ENCODE measurements at places on chromosomes 7 and 10. TPM values are rescaled to one million over a fixed set of nuclear protein-coding genes. Genes with fewer than 3 reads are reported as not detected.

- DNase-seq = peak; percentile 65
Measured at GRCh38 chr10:73956476-73957359, 41.2 kb upstream of the VCL start.

- DNase-seq = peak; percentile 47
Measured at GRCh38 chr10:133318494-133319127, 9.9 kb downstream of the ZNF511 start.

- no peak for DNase-seq
Measured at GRCh38 chr10:31730776-31731175, 197.9 kb downstream of the ARHGAP12 start.

- DNase-seq = no peak
Measured at GRCh38 chr10:2207246-2207922, 470.1 kb upstream of the ADARB2 start.

DNA sequence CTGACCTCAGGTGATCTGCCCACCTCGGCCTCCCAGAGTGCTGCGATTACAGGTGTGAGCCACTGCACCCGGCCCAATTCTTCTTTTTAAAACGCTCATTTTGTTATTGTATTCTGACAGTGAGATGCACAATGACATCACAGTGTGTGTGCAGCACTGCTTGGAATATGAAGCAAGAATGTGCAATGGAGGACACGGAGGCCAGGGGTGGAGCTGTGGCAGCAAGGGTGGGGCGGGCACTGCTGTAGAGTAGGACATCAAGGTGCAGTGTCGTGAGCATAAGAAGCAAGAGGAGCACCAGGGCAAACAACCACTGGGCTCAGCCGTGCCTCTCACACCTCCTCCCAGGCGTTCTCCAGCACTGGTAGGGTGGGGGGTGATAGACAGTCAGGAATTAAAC is 26.8 kb upstream of the GRID1 start:
- no peak for DNase-seq

DNA sequence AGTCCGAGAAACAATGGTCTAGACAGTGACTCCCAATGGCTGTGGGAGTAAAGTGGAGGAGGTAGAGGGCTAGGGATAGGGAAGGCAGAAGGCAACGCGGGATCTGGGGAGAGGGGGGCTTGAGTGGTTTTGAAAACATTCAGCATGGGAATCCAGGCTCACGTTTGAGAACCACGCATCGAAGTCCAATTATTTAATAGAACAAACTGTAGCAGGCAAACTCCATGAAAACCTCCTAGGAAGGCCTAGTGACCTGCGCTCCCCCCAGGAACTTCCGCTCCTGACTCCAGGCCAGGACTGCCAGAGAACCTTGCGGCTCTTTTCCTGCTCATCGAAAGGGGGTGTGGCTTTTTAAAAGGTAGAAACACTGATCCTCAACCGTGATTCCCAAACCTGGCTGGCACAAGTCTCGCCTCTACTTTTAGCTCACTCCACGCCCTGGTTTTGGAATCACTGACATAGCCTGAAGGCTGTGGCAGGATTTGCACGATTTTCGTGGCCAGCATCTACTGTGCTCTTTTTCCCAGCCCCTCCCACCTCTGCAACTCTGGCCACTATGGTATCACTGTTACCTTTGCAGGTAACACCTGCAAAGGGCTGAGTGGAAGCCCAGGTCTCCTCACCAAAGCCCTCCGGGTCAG is 43.4 kb downstream of the MYOF start:
- DNase-seq = no peak

DNA sequence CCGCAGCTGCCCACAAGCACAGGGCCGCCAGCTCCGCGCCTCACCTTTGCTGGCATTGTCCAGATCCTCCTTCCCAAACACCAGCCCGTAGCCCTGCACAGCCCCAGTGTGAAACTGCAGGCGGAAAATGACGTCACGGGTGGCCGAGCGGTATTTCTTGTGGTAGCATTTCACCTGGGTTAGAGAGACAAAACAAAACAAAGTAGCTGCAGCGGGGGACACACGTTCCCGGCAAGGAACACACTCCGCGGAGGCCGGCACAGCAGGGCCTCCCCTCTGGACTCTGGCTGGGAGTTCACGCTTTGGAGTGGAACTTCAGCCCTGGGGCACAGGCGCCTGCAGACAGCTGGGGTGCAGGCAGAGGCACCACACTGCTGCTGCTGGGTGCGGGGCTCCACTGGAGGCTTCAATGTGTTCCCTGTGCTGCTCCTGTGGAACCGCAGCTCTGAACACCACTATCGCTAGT is 181.1 kb downstream of the TNS3 start:
- DNase-seq = no peak

DNA sequence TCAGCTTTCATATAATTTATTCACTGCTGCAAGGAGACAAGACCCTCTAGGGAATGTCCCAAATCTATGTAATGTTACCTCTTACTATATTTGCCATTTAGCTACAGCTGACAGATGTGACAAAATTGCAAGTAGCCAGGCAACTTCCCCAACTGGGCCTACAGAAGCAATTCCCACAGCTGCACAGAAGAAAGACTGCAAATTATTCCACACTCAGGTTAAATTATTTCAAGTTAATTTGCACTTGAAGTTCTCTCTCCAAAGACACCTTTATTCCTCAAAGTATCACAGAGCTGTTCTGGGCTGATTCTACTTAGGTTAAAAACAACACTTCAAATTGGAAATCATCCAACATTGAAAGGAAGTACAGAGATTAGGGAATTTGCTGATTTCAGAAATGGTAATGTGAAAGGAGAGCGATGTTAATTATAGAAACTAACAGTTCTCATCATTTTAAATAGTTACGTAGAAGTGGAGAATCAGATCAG is 133.6 kb downstream of the THSD7A start:
- DNase-seq = no peak

DNA sequence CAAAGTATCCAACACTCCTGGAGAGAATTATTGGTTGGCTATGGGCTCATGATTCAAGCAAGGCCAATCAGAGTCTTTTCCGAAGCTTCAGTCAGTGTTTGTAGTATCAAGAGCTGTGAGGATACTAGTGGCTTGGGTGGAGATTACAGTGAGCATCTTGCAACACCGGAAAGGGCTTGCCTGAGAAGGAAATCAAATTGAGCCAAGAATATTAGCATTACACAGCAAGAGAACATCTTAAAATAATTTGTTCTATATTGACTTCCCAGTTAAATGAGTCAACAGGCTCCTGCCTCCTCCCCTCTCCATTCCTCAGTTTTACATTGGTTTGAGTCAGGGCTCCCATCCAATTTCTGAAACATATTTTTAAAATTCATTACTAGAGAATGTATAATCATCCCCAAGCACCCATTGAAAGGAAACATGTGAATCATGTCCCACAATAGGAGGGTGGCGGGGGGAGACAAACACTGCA is 127.4 kb downstream of the ELAPOR2 start:
- DNase-seq = peak; percentile 90

- DNase-seq = no peak
Measured at GRCh38 chr7:94974423-94974822, 67.0 kb downstream of the PPP1R9A start.

GRCh38 chr7:107180378-107180777 is 11.6 kb downstream of the HBP1 start:
- peak; percentile 69 for DNase-seq

DNA sequence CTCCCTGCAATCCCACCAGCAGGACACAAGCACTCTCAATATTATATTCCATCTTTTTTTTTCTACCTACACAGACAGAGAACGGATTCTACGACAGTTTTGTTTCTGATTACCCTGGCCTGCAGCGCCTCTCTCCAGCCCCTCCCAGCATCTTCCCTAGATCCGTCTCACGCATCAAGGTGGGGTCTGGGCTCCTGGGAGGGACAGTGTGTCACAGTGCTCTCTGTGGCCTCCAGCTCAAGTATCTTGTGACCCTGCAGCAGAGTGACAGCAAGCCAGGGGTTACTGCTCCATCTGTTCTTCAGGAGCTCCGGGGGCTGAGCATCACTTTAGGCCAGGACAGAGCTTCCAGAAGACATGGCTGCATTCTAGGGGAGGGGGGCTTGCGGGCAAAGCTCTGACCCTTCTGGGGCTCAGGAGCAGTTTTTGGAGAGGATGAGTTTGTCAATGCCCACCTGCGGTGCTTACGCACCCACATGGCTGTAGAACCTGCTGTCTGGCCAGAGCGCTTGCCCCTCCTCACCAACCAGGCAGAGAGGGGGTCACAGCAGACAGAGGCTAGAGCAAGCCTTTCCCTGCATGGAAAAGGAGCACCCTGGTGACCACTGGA is 22.6 kb downstream of the MYO1G start:
- no peak for DNase-seq

DNA sequence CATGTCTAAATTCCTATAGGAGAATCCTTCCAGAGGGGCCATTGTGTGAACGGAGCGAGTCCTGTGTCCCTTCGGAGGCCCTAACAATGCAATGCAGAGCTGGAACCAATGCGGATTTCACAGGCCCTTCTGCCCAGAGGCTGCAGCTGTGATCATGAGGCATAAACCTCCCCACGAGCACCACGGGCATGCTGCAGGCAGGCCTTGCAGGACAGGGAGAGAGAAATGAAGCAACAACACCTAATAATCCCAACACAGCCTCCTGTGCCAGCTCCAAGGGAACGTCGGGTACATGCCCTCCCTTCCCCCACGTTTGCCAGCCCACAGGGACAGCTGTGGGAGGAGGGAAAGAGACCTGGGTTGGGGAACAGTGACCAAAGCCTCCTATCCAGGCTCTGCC is 74.4 kb downstream of the TNS3 start:
- DNase-seq = no peak

DNA sequence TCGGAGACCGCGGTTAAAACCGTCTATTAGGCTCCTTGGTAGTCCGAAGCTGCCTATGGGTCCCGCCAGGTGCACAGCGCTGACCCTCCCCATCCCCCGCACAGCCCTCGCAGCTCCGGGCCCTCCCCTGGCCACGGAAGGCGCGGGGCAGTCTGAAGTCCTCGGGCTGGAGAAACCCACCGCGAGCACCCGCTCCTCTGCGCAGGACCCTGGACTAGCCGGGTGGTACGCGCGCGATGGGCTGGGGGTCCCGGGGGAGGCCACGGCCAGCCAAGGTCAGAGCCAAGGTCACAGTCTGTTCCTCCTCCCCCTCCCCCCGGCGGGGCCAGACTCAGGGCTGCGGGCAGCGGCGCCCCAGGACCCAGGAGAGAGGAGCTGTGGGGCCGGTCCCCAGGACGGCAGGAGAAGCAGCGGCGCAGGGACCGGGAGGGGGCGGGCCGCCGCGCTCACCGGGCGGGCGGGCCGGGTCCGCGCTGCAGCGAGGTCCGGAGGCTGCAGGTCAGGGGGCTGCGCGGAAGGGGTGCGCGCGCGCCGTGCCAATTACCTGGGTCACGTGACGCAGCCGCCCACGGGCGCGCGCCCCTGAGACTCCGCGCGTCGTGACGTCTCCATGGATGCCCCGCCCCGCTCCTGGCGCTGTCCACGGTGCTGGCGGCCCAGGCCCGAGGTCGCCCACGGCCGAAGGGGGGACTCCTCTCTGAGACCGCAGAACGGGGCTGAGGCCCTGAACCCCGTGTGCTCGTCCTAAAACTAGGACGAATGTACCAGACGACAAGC is at the start of gene OGDHL:
OGDHL (minus strand) TSS at position 535 of the 777 bp plus-strand sequence. CDS start 3,731 bp downstream, outside the sequence.
- peak; percentile 40 for DNase-seq

- no peak for DNase-seq
Measured at GRCh38 chr7:97107192-97107800, 10.2 kb upstream of the SDHAF3 start.

GRCh38 chr10:43166880-43167497 is 28.7 kb downstream of the CSGALNACT2 start:
- no peak for DNase-seq

GRCh38 chr10:73785721-73786511 is 510 bp downstream of the ZSWIM8 start:
- peak; percentile 45 for DNase-seq

- peak; percentile 60 for DNase-seq
Measured at GRCh38 chr7:90250601-90251303, 5.8 kb downstream of the CFAP69 start.

- DNase-seq = no peak
Measured at GRCh38 chr7:8135417-8135816, 126.5 kb downstream of the ICA1 start.

GRCh38 chr7:131057794-131058070 is 269.9 kb upstream of the MKLN1 start:
- DNase-seq = no peak

DNA sequence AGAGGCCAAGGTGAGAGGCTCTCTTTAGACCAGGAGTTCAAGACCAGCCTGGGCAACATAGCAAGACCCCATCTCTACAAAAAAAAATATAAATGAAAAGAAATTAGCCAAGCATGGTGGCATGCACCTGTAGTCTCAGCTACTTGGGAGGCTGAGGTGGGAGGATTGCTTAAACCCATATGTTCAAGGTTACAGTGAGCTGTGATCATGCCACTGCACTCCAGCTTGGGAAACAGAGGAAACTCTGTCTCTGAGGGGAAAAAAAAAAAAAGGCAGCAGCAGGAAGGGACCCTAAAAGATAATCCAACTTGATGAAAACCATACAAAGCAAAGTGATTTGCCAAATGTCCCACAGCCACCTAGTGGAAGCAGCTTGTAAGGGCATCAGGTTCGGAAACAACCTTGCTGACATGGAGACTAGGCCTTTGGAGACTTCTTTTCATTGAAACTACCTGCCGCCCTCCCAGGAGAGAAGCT is 15.6 kb upstream of the PBLD start:
- peak; percentile 67 for DNase-seq

Gene PCLO
- total RNA-seq = 0.17 TPM

Gene PVRIG
- total RNA-seq = not detected

Gene IQUB
- total RNA-seq = 0.83 TPM

Gene FERD3L
- total RNA-seq = not detected

Gene POLR3A
- total RNA-seq = 14.1 TPM

Gene FEZF1
- total RNA-seq = not detected

Gene TEX36
- not detected for total RNA-seq

Gene NUTM2B
- total RNA-seq = 0.51 TPM

Gene STEAP1
- total RNA-seq = 69.9 TPM

Gene GHRHR
- total RNA-seq = not detected

Gene ZNF485
- total RNA-seq = 3.5 TPM

Gene MTERF1
- 9.8 TPM for total RNA-seq

Gene METTL2B
- 30.9 TPM for total RNA-seq

Gene TAS2R3
- 1.3 TPM for total RNA-seq

Data from fibroblast of lung (primary cell).